CD8-positive, alpha-beta memory T cell (primary cell): ENCODE measurements at places on chromosomes 11 and 22.

GRCh38 chr11:31818425-31818755 is 7.3 kb upstream of the PAX6 start:
- DNase-seq, result no peak

GRCh38 chr11:61026121-61027031 is 54.9 kb downstream of the CD6 start:
- DNase-seq, result no peak

- no peak for DNase-seq
Observed at GRCh38 chr11:19730373-19730772, 17.7 kb downstream of the NAV2 start.

DNA sequence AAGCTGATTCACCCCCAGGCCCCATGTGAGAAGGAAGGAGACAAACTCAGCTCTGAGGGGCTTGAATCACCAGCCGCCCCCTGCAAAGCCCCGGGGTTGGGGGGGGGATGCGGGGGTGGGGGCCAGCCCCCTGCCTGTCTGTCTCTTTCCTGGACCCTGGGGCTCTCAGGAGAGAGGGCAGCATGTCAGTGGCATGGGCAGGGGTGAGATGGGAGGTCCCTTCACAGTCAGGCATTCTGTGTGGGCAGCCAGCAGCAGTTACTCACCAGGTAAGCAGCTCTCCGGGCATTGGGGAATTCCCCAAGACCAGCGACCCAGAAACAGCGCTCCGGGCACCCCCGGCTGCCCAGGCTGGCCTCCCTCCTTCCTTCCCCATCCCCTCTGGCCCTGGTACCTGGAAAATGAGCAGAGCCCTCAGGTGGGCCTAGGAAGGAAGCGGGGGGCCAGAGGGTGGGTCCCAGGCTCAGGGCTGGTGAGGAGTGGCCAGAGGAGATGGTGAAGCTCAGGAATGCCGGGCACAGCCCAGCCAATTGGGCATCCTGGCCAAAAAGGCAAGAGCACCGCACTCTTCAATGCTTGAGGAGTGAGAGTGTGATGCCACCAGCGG is 4.2 kb upstream of the LIF start:
- no peak for DNase-seq

- peak; percentile 30 for DNase-seq
Observed at GRCh38 chr11:128726458-128727139, 32.7 kb downstream of the FLI1 start.

GRCh38 chr22:44026630-44027511 is 2.8 kb downstream of the PARVB start:
- DNase-seq, result peak; percentile 22

GRCh38 chr11:82714346-82715174 is 19.1 kb downstream of the FAM181B start:
- DNase-seq, result no peak

DNA sequence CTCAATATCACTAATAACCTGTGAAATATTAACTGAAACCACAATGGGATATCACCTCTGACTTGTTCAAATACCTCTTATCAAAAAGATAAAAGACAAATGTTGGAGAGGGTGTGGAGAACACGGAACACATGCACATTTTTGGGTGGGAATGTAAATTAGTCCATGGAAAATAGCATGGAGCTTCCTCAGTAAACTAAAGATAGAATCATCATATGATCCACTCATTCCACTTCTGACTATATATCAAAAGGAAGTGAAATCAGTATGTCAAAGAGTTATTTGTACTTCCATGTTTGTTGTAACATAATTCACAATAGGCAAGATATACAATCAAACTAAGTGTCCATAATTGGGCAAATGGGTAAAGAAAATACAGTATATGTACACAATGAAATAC is 57.4 kb downstream of the TYR start:
- DNase-seq, result no peak

- no peak for DNase-seq
Observed at GRCh38 chr11:16874275-16874975, 136.0 kb downstream of the C11orf58 start.

DNA sequence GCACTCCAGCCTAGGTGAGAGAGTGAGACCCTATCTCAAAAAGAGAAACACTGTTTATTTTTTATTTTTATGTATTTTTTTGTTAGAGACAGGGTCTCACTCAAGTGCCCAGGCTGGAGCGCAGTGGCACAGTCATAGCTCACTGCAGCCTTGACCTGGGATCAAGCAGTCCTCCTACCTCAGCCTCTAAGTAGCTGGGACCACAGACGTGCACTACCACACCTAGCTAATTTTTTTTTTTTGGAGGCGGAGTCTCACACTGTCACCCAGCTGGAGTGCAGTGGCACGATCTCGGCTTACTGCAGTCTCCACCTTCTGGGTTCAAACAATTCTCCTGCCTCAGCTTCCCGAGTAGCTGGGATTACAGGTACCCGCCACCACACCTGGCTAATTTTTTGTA is 6.4 kb downstream of the RBX1 start:
- no peak for DNase-seq

DNA sequence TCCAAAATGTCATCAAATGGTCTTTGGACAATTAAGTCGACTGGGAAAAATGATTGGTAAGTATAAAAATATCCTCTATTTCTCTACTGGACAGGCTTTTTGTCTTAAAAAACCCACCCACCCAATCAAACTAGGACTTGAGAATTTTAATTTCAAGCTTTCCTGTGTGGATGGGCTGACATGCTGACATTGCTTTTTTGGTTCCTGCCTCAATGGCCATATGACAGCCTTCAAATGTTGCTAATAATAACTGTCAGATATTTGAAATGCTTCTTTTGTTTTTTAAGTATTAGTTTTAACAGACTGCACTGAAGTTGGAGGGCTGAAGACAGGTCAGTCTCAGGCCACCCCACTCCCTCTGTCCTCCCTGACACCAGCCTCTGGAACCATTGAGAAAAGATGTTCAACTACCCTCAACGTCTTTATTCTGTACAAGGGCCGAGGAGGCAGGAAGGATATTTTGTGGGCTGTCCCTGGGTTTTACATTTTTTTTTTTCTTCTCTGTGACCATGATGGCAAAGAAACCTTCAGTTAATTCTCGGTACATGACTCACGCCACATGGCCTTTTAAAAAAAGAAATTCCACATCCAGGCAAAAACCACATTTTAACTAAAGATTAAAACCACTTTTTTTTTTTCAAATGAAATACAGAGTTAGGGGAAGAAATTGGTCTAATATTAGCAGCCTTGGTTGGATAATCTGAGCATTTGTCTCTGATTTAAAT is 130.4 kb downstream of the SLC1A2 start:
- no peak for DNase-seq

GRCh38 chr11:130711193-130711592 is 205.1 kb downstream of the SNX19 start:
- DNase-seq, result no peak

- no peak for DNase-seq
Observed at GRCh38 chr11:92269021-92269420, 44.4 kb downstream of the FAT3 start.

DNA sequence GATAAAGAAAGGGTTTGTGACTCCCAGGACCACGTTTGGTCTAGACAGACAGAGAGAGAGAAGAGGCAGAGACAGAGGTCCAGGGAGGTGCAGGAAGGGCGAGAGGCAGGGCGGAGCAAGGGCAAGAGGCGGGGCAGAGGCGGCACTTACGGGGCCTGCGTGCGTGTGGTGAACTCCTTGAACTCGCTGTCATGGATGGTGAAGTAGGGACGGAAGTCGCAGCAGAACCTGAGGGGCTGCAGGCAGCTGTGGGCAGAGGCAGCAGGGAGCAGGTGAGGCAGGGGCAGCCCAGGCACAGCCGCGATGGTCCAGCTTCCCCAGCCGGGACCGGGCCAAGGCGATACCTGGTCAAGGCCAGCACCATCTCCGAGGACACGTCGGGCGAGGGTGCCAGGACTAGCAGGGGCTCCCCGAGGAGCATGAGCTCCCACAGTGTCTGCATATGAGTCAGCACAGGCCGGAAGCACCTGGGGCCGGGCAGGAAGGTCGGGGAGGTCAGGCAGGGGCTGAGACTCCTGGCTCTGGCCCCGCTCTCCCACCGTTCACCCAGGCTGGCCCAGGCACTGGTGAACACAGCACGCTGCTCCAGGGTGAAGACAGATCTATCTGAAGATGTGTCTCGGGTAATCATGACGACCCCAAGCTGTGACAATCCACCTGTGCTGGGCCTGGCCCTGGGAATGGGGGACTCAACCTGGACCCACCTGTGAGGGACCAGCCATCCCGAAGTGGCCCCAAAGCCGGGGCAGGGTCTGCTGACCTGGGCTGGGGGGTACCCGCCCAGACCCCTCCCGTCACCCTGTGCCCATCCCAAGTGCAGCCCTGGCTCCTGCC is 7.2 kb upstream of the PLXNB2 start:
- peak; percentile 68 for DNase-seq

DNA sequence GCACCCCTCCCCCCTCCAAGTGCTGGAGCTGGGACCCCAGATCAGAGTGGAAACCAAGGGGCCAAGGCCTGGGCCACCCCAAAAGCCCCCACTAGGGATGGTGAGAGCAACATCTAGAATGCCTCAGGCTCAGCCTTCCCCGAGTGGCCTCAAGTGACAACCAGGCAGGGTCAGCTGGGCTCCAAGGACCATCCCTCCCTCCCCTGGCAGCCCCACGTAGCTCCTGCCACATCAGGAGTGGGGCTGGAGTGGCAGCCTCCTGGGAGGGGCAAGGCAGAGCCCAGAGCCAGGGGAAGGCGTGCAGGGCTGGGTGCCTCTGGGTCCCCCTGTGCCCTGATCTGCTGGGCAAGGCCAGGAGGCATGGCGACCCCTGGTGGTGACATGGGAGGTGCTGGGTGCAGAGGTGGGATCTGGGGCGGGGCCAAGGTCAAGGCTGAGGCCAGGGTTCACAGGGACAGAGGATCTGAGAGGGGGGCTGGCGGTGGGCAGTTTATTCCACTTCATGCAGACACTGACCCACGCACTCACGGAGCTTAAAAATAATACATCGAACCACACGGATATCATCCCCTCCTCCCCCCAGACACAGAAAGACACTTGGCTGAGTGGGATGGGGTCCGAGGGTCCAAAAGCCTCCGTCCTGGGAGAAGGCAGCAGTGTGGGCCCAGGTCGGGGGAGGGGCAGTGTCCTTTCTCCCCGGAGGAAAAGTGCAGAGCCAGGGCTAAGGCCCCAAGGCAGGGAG is 15.8 kb upstream of the EHD1 start:
- peak; percentile 90 for DNase-seq

DNA sequence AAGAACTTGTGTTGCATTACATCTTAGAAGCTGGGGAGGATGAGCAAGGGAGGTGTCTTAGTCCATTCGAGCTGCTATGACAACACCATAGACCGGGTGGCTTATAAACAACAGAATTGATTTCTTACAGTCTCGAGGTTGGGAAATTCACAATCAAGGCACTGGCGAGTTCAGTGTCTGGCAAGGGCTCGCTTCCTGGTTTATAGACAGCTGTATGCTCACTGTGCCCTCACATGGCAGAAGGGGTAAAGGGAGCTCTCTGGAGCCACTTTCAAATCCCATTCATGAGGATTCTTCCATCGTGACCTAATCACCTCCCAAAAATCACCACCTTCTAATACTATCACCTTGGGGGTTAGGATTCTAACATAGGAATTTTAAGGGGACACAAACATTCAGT is 150.0 kb upstream of the NECTIN1 start:
- DNase-seq, result no peak

- no peak for DNase-seq
Observed at GRCh38 chr11:116962108-116962507, 124.7 kb upstream of the APOA1 start.

GRCh38 chr11:78248903-78249302 is 60.2 kb downstream of the USP35 start:
- DNase-seq, result no peak

DNA sequence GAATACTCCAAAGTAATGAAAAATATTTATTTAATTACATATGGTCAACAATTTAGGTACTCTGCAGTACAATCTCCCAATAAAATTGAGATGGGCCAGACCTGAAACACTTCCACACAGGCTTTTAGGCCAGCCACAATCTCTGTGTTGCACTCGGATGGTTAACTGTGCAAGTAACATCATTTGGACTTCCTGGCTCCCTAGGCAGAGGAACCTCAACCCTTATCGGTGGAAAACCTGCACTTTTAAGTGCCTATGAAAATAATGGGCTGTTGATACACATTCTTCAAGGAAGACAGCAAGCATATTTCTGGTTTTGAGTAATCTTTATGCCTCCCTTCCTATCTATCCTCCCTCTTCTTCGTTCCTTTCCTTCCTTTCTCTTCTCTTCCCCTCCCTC is 343.1 kb downstream of the SOX6 start:
- no peak for DNase-seq

GRCh38 chr11:70603114-70603755 is 204.9 kb downstream of the CTTN start:
- no peak for DNase-seq

DNA sequence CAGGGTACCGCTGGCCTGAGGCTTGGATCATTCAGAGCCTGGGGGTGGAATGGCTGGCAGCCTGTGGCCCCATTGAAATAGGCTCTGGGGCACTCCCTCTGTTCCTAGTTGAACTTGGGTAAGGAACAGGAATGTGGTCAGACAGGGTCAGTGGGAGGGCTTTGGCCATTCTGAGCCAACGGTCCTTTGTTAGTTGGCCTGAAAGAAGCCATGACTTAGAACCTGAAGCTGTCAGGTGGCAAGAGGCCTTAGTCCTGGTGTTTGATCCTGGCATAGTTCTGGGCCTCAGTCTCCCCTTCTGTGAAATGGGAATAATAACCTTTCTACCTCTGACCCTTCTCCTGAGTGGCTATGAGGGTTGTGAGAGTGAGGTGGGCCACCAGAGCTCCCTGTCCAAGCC is 8.3 kb downstream of the PGAP2 start:
- no peak for DNase-seq

- no peak for DNase-seq
Observed at GRCh38 chr11:35165030-35165422, 26.1 kb downstream of the CD44 start.

- DNase-seq, result peak; percentile 22
Observed at GRCh38 chr11:3163241-3163981, 1.7 kb downstream of the OSBPL5 start.

DNA sequence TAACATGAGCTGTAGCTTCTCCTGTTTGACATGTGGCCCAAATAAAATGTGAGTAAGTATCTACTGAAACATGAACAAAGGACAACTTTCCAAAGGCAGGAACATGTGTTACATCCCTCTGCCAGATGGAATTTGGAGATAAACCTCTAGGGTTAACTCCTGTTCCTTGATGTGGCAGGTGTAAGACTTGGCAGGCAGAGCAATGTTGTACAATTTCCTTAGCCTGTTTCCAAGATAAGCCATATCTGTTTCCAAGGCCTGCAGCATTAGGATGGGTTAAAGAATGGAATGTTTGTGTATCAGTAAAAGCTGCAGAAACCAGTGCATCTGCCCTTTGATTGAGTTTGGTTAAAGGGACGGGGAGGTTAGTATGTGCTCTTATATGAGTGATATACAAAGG is 8.8 kb upstream of the DNAJB13 start:
- DNase-seq, result no peak

- no peak for DNase-seq
Observed at GRCh38 chr11:66956689-66957290, 1.4 kb downstream of the PC start.

GRCh38 chr11:67584205-67584880 is 731 bp downstream of the GSTP1 start:
- DNase-seq, result peak; percentile 19

GRCh38 chr11:30585892-30586250 is 282 bp downstream of the MPPED2 start:
- no peak for DNase-seq

GRCh38 chr11:47998733-47999359 is 18.5 kb downstream of the PTPRJ start:
- no peak for DNase-seq
